Stimulated activated CD8-positive, alpha-beta memory T cell treated with anti-CD3 and anti-CD28 coated beads, Interleukin-15, amount 100 ng/mL, for 4 hours (primary cell): ENCODE measurements at places on chromosomes 5 and 9.

DNA sequence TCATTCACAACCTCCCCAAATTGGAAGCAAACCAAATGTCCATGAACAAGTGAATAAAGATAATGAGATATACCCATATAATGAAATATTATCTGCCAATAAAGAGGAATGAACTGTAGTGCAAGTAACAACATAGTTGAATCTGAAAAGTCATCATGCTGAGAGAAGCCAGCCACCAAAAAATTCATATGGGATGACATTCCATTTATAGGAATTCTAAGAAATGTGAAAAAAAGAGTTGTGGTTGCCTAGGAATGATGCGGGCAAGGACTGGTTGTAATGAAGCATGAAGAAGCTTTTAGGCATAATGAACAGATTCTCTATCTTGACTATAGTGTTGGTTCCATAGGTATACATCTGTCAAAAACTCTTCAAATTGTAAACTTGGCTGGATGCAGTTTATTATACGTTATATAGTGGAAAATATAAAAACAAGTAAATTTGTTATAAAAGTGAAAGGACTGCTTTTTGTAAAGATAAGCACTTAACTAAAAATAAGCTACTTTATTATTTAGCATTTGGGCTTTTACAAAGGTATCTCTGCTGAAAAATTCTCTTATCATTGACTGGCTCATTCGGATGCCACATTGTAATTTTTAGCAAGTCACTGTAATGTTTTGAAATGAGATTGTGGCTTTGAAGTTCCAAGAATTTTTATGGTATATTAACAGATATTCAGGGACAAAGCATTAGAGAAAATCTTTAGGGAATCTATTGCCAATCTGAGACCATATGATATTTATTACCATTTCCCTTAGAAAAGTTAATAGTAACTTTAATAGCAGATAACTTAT is 21.2 kb upstream of the TTC23L start:
- DNase-seq: no peak

DNA sequence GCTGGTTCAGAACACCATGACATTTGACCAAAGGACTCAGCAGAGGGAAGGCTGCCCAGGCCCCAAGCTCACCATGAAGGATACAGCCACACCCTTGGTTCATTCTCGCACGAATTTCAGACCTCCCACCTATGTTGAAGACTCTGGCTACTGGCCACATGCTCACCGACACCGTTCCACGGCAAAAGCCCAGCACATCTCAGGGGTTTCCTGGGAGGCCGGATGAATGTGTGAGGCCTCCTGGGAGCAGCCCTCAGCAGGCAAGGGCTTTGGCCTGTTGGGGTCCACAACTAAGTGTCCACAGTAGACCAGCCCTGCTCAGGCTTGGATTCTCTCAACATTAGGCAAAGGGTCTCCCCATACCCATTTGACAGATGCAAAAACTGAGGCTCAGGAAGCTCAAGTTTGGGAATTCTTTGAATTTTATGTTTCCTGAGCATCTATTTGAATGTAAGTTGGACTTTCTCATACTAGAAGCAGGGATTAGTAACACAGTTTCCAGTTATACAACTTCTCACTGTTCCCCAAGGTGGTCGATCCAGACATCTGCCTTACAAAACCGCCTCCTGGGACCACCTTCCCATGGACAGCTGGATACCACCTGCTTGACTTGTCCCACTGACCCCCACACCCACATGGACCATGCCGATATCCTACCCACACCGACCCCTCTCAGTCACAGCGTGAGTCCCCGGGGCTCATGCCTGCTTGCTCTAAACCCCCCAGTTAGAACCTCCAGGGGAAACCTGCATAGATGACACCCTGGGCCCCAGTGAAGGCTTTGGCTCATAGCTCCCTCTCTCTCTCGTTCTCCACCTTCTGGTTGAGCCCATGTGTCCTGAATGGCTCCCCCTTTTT is 27.9 kb downstream of the CCT5 start:
- DNase-seq: no peak

- DNase-seq: no peak
These were observed 264.0 kb downstream of the EPB41L4A start for GRCh38 chr5:112154940-112155686.

- no peak for DNase-seq
These were observed 157.7 kb upstream of the GNA14 start for GRCh38 chr9:77805810-77806209.

- no peak for DNase-seq
These were observed 74.4 kb downstream of the SLC28A3 start for GRCh38 chr9:84266087-84266561.
